ENCODE measurements at places on chromosomes 5 and 9. TPM values are rescaled to one million over a fixed set of nuclear protein-coding genes. Genes with fewer than 3 reads are reported as not detected.

The PFN3 gene
- total RNA-seq: not detected

The PRELID1 gene
- total RNA-seq: 178 TPM

The S1PR3 gene
- total RNA-seq: 24.6 TPM

The TAS2R1 gene
- not detected for total RNA-seq

The F2RL2 gene
- total RNA-seq: 26.0 TPM

The IL4 gene
- not detected for total RNA-seq

The DMRT3 gene
- total RNA-seq: not detected

GRCh38 chr5:83639911-83640310, 80.7 kb downstream of the HAPLN1 start:
- no peak overlapping the region for H3K4me3 ChIP-seq
- no peaks in the 10 kb centered on the region for H3K36me3 ChIP-seq
- H3K27me3 ChIP-seq: no peaks in the 10 kb centered on the region

- no peaks in the 10 kb centered on the region for H3K4me1 ChIP-seq
- no peaks in the 10 kb centered on the region for H3K27me3 ChIP-seq
- no peaks in the 10 kb centered on the region for H3K36me3 ChIP-seq
- no peak for DNase-seq
These were observed 184.0 kb downstream of the SYK start for GRCh38 chr9:90985631-90986030.

- DNase-seq: no peak
- no peaks in the 10 kb centered on the region for H3K36me3 ChIP-seq
- no peak overlapping the region for H3K27ac ChIP-seq
These were observed 91.7 kb downstream of the MRPS30 start for GRCh38 chr5:44900273-44900954.

GRCh38 chr5:140869555-140869886, 764 bp downstream of the PCDHA11 start:
- no peak overlapping the region for H3K4me3 ChIP-seq
- no peak for DNase-seq
- no peaks in the 10 kb centered on the region for H3K36me3 ChIP-seq
- no peaks in the 10 kb centered on the region for H3K4me1 ChIP-seq
- H3K27me3 ChIP-seq: no peaks in the 10 kb centered on the region
- H3K27ac ChIP-seq: no peak overlapping the region

GRCh38 chr9:131800843-131801242, 61.0 kb upstream of the RAPGEF1 start:
- no peaks in the 10 kb centered on the region for H3K36me3 ChIP-seq
- no peaks in the 10 kb centered on the region for H3K4me1 ChIP-seq
- DNase-seq: no peak
- H3K4me3 ChIP-seq: no peak overlapping the region

DNA sequence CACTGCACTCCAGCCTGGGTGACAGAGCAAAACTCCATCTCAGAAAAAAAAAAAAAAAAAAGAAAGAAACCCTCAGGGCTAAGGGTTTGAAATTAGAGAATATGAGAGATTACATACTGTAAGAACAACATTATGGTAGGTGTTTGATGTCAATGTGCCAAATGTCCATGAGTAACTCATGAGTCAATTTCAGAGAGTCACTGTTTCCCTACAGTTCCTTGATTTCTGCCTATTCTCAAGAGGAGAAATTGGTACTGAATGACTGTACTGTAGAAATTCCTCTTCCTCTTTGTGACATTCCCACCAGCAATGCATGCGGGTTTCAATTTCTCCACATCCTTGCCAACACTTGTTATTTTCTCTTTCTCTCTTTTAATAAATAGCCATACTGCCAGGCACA, 35.2 kb downstream of the MARVELD2 start:
- peak overlapping the region; percentile 72 for H3K27ac ChIP-seq
- H3K4me1 ChIP-seq: no peaks in the 10 kb centered on the region
- no peak overlapping the region for H3K4me3 ChIP-seq
- peak; percentile 96 for DNase-seq

GRCh38 chr9:136222906-136223285, 18.0 kb upstream of the LHX3 start:
- no peaks in the 10 kb centered on the region for H3K27me3 ChIP-seq
- H3K27ac ChIP-seq: no peak overlapping the region
- H3K36me3 ChIP-seq: no peaks in the 10 kb centered on the region
- no peak for DNase-seq
- H3K4me1 ChIP-seq: peaks cover 18% of the 10 kb centered on the region

- H3K4me1 ChIP-seq: peaks cover 2% of the 10 kb centered on the region
- no peak overlapping the region for H3K4me3 ChIP-seq
- peak; percentile 37 for DNase-seq
- no peaks in the 10 kb centered on the region for H3K27me3 ChIP-seq
- H3K27ac ChIP-seq: no peak overlapping the region
These were observed 54.7 kb upstream of the SARDH start for GRCh38 chr9:133792721-133793470.

DNA sequence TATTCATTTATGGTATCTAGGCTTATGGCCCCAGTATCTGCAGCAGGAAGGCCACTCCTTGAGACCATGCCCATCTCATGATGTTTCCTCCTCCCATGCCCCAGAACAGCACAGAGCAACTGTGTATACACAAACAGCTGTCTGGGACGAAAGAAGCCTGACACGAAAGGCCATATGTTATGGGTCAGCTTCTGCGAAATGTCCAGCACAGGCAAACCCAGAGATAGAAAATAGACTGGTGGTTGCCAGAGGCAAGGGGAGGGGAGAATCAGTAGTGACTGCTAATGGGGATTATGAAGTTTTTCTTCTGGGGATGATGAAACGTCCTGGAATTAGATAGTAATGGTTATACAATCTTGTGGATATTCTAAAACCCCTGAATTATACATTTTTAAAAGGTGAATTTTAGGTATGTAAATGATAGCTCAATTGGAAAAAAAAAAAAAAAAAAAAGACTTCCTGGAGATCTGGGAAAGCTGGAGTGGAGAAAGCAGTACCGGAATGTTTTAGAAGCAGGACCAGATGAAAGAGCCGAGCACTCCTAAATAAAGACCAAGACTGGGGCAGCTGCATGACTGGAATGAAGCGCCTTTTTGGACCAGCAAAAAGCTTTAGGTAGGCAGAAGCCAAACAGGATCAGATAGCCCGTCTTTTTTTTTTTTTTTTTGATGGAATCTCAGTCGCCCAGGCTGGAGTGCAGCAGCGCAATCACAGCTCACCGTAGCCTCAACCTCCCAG, 29.2 kb downstream of the PCDHGC5 start:
- no peak overlapping the region for H3K4me3 ChIP-seq
- H3K27me3 ChIP-seq: no peaks in the 10 kb centered on the region
- peaks cover 50% of the 10 kb centered on the region for H3K4me1 ChIP-seq
- H3K36me3 ChIP-seq: peaks cover 10% of the 10 kb centered on the region
- H3K27ac ChIP-seq: no peak overlapping the region

DNA sequence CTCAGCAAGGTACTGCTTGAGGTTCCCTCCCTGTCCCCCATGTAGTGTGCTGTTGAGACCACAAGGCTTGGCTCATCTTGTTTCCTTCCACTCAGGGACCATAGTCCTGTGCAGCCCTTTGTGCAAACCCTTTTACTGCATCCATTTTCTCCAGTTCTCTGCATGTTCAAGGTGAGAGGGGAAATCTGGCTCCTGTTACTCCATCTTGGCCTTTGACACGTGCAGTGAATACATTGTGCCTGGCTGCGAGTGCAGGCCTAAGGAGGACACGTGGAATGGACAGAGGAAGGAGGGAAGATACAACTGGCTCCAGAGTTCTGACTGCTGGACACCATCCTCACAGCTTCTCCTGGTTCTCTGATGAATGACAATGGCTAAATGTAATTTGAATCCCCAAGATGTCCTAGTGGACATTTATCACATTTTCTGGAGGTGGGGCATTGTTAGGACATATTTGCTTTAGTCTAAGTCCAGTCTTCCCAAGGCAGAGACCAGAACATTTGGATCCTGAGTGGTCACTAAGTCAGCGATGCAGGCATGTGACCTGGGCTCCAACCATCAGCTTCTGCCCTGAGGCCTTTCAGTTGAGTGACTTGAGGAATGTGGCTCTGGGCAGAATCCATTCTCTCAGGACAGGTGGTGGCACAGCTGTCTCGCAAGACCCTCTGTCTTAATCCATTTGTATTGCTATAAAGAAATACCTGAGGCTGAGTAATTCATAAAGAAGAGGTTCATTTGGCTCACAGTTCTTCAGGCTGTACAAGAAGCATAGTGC, 189.0 kb upstream of the DAP start:
- no peak overlapping the region for H3K4me3 ChIP-seq
- no peak for DNase-seq
- H3K4me1 ChIP-seq: no peaks in the 10 kb centered on the region
- peaks cover 4% of the 10 kb centered on the region for H3K27me3 ChIP-seq
- H3K36me3 ChIP-seq: no peaks in the 10 kb centered on the region

GRCh38 chr9:116237456-116237855, 83.9 kb downstream of the PAPPA start:
- peak overlapping the region; percentile 83 for H3K27ac ChIP-seq
- DNase-seq: no peak
- H3K27me3 ChIP-seq: no peaks in the 10 kb centered on the region
- no peak overlapping the region for H3K4me3 ChIP-seq
- H3K4me1 ChIP-seq: peaks cover 38% of the 10 kb centered on the region
- H3K36me3 ChIP-seq: peaks cover 7% of the 10 kb centered on the region

GRCh38 chr5:60136841-60137240, 243.3 kb upstream of the PDE4D start:
- no peaks in the 10 kb centered on the region for H3K4me1 ChIP-seq
- peaks cover 2% of the 10 kb centered on the region for H3K27me3 ChIP-seq
- DNase-seq: no peak
- H3K27ac ChIP-seq: no peak overlapping the region

DNA sequence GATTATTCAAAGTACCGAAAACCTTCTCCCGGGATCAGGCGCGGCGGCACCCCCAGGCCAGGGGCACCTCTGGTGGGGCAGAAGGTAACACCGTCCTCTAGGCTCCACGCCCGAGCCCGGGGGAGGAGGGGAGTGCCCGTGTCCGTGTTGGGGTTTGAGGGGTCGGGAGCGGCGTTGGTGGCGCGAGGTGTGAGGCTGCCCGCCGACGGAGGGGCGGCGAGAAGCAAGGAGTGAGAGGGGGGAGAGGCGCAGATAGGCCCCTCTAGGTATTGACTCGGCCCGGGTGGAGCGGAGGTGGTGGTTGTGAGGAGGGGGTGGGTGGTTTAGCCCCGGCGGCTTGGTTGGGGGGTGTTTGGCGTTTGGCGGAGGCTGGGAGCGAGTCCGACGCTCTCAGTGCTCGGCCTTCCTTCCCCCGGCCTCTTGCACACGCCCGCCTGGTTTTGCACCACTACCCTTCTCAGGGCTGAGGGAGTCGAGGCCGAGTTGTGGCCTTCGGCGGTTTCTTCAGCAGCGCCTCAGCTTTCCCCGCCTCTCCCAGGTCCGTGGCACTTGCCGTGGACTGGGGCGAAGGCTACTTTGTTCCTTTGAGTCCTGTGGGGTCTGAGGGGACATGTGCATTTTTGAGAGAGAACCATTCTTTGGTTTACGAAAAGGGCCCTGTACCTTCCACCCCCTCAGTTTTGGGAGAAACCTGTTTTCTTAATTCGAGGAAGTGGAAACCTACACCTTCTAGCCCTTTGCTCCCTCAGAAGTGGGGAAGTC, 450 bp downstream of the GPBP1 start:
- no peaks in the 10 kb centered on the region for H3K27me3 ChIP-seq
- no peak for DNase-seq

GRCh38 chr5:54876-55569, 36.9 kb upstream of the PLEKHG4B start:
- peaks cover 14% of the 10 kb centered on the region for H3K27me3 ChIP-seq
- no peak overlapping the region for H3K27ac ChIP-seq
- no peak for DNase-seq
- no peaks in the 10 kb centered on the region for H3K4me1 ChIP-seq
- H3K36me3 ChIP-seq: no peaks in the 10 kb centered on the region
- no peak overlapping the region for H3K4me3 ChIP-seq

DNA sequence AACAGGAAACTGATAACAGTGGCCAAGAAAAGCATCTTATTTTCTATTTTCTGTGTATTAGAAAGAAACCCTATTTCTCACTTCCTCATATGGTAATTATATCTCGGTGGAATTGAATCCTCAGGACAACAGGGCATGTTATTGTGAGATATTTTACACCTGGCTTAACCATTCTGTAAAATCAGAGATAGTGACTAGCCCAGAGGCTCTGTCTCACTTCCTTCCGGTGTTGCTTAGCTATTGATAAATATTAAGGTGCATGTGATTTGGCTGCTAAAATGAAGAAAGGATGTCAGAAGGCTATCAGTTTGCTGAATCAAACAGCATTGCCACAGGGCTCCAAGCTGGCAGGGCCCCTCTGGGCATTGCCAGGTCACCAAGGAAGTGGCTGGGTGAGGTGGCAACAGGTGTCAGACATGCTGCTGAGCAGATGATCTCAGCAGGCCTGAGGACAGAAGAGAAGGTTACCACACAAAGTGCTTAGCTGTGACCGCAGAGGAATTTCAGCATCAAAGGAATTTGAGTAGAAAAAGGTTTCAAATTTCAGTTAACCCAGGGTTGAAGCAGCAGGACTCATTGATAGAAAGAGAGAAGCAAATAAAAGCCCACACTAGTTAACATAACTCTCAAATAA, 330.7 kb downstream of the PDE4D start:
- H3K27me3 ChIP-seq: no peaks in the 10 kb centered on the region
- peak; percentile 76 for DNase-seq
- H3K27ac ChIP-seq: peak overlapping the region; percentile 44
- no peak overlapping the region for H3K4me3 ChIP-seq
- no peaks in the 10 kb centered on the region for H3K36me3 ChIP-seq

DNA sequence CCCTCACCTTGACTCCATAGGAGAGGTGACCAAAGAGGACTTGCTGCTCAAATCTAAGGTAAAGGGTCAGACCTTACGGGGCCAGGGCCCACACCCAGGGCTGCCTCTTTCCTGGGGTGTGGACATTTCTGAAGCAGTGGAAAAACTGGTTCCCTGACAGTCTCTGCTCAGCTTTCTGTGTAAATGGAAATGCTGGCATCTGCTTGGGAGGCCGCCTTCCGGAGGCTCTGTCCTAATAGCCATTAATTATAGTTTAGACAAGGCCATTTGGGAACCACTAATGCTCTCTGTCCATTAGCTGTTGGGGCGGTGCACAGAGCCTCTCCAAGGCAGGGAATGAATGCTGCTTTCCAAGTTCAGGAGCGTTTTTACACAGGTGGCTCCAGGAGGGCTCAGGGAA, 17.3 kb downstream of the USP20 start:
- H3K4me1 ChIP-seq: peaks cover 7% of the 10 kb centered on the region
- no peak overlapping the region for H3K27ac ChIP-seq
- no peaks in the 10 kb centered on the region for H3K27me3 ChIP-seq
- DNase-seq: no peak
- H3K36me3 ChIP-seq: peaks cover 12% of the 10 kb centered on the region
- H3K4me3 ChIP-seq: no peak overlapping the region

- no peak for DNase-seq
- H3K36me3 ChIP-seq: peaks cover 6% of the 10 kb centered on the region
- no peak overlapping the region for H3K27ac ChIP-seq
- H3K4me3 ChIP-seq: no peak overlapping the region
- H3K27me3 ChIP-seq: no peaks in the 10 kb centered on the region
These were observed 66.1 kb downstream of the KIF24 start for GRCh38 chr9:34262971-34263370.

- H3K36me3 ChIP-seq: no peaks in the 10 kb centered on the region
- H3K4me1 ChIP-seq: no peaks in the 10 kb centered on the region
- no peaks in the 10 kb centered on the region for H3K27me3 ChIP-seq
- H3K4me3 ChIP-seq: no peak overlapping the region
- no peak overlapping the region for H3K27ac ChIP-seq
- DNase-seq: peak; percentile 2
These were observed 49.6 kb upstream of the CPLX2 start for GRCh38 chr5:175821790-175822211.

All from astrocyte (in vitro differentiated cells and primary cell).